ENCODE measurements at places on chromosomes 1 and 21.

DNA sequence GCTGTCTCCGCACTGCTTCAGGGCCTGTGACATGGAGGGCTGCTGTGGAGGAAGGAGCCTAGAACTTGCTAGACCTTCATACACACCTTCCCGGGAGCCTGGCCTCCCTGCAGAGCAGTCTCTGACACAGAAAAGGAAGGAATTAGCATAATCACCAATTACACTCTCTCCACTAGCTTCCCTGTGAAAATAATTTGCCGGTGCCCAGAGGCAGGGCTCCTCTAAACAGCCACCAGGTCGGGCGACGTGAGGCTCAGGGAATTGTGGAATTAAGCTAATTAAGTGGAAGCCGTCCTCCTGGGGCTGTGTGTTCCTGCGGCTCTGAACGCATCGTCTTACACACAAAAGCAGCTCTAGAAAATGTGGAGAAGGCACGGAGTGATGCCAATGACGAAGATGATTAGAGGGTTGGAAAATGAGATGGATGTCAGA lies 82.6 kb downstream of the NENF start:
- no peak for DNase-seq

DNA sequence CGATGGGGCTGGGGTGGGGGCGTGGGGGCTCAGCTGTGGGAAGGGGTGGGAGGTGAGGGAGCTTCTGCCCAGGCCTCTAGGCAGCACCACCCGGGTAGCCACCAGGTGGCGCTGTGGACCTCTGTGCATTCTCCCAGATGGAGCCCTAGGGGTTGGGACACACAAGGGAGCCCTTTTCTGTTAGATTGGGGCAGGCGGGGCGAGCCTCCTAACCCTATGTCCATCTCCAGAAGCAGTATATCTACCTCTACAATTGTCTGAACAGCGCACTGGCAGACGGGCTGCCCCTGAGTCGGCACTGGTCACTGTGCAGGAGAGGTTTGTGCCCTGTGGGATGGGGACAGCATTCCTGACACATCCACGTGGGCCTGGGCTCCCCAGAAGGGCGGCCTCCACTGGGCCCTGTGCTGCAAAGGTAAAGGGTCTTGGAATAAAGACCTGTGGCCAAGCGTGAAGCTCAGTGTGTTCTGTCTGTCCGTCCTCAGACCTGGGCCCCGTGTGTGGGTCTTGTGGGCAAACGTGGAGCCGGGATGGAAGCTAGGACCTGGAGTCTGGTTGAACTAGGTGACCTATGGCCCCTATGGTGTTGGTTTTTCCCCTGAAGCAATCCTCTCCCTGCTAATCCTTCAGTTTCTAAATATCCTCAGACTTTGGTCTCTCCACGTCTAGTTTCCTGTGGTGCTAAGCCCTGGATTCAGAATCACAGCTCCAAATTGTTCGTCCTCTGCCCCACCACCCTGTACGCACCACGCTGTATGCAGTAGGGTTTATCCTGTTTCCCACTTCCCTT lies 4.4 kb upstream of the LGR6 start:
- DNase-seq: peak; percentile 73

GRCh38 chr1:157915859-157916258 lies 74.3 kb upstream of the CD5L start:
- DNase-seq: no peak

- DNase-seq: no peak
These were observed 68.6 kb downstream of the MDM4 start for GRCh38 chr1:204584699-204585372.

- DNase-seq: no peak
These were observed 330.3 kb upstream of the SNX7 start for GRCh38 chr1:98331243-98331642.

GRCh38 chr21:25837533-25838265 lies 102.9 kb downstream of the GABPA start:
- DNase-seq: no peak

DNA sequence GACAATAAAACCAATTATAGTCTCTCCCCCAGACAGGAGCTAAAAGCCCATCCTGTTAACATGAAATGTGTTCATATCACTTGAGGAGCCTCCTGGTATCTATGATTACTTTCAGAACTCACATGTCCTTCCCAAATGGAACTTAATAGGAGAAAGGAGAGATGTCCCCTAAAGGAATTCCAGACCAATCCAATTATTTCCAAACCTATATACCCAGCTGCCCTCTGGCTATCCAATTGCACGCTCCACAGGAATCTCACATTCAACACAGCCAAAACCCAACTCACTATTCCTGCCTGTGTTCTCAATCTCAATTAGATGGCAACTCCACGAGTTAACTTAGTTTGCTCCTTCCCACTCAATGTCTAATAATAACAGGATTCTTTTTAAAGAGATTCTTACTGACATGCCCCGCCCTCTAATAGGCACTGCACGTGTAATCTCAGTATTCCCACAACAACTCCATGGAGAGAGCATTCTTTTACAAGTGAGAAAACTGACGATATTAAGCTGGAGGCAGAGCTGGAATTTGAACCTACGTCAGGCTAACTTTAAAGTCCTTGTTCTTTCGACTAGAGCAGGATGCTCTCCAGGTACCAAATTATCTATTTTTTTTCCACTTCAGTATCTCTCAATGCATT lies 59.1 kb upstream of the SEC16B start:
- DNase-seq: no peak

DNA sequence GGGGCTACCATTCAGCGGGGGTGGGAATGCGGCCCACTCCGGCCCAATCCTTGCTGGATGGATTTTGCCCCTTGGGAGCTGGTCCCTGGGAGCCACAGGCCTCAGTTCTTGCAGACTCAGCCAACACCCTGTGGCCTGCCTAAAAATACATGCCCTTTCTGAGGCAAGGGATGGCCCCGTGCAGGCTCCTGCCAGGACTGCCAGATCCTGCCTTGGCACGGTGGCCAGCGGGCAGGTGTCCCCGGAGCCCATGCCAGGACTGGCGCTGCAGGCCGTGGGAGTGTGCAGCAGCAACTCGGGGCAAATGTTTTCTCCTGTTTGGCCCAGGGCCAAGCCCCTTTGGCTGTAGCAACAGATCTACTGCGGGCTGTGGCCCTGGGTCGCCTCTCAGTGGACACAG lies 1.6 kb upstream of the PANK4 start:
- no peak for DNase-seq

DNA sequence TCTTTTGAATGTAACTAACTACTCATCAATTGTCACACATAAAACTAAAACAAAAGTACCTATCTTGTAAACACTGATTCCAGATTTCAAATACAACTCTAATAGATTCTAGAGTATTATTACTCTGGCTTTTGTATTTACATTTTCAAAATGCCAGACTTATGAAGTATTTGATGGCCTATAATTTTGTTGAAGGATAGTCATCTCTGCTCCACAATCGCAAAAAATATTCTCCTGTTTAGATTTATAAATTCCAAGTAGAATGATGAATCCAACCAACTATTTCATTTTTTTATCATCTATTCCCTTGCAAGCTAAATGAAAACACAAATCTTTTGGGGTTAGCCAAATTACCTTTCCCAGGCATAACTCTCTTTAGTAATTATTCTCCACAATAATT lies 75.0 kb upstream of the GUCA2A start:
- DNase-seq: no peak

GRCh38 chr1:68158837-68159236 lies 73.5 kb downstream of the WLS start:
- no peak for DNase-seq

DNA sequence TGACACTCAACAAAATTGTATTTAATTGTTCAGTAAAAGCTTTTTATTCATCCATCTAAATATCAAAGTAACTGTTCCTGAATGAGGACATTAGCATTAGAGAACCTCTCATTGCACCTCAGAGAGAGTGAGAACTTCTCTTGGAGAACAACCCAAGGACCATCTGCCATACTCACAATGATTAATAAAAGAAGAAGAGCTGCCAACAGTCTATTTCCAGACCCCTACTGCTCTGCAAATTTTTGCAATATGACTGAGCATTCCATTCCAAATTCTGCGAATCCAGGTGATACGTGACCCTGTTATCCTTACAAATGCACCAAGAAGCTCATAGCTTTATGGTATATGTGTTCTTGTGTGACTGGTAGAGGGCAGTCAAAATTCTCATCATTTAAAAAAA lies 422.5 kb downstream of the NEGR1 start:
- no peak for DNase-seq

DNA sequence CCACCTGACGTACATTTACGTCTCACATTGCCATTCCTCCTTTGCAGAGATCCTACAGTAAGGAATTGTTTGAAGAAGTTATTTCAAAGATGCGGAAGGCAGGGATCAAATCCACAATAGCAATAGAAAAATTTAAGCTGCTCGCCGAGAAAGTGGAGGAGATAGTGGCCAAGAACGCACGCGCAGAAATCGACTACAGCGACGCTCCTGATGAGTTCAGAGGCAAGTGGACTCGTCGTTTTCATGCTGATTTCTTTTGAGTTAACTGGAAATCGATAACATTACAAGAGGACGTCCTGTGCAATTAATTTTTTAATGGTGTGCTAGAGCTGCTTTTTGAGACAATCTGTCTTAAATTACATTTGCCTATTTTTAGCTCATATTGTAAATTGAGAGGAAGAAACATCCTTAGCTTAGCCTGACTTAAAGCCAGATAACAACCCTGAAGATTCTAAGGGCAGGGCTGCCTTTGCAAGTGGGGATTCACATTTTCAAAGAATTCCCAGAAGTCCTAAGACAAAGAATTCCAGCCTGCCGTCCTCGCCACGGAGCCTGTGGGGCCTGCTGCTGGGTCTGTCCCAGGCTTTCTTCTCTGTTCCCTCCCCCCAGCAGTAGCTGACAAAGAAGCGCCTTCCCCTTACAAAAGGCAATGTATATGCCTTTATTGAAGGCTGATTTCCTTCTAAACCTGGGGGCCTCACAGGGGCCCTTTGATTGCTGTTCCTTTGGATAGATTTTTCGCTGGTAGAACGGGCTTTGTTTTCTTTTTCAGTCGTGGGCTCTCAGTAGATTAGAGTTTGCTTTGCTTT lies 31.6 kb upstream of the KIF1B start:
- no peak for DNase-seq

- DNase-seq: no peak
These were observed 69.3 kb downstream of the GLIS1 start for GRCh38 chr1:53669621-53670191.

DNA sequence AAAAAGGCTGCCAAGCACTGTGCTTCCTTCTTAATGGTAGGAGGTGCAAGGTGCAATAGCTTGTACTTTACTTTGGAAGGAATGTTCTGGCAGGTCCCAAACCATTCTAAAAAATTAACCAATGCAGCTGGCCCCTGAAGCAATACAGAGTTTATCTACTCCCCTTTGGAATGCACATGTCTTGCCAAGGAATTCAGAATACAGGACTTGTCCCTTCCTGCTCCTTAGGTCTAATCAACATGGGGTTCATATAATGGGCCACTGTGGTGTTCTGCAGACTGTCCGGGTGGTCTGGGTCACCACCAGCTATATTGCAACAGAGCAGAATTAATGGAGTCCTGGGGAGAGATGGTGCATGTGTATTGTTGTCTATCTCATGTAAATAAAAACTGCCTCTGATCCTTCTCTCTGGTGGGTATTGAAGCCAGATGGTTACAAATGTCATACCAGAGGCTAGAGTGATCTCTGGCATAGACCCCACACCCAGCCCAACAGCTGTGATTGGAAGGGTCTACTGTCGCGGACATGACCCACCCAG lies 112.8 kb downstream of the RIPK4 start:
- no peak for DNase-seq

DNA sequence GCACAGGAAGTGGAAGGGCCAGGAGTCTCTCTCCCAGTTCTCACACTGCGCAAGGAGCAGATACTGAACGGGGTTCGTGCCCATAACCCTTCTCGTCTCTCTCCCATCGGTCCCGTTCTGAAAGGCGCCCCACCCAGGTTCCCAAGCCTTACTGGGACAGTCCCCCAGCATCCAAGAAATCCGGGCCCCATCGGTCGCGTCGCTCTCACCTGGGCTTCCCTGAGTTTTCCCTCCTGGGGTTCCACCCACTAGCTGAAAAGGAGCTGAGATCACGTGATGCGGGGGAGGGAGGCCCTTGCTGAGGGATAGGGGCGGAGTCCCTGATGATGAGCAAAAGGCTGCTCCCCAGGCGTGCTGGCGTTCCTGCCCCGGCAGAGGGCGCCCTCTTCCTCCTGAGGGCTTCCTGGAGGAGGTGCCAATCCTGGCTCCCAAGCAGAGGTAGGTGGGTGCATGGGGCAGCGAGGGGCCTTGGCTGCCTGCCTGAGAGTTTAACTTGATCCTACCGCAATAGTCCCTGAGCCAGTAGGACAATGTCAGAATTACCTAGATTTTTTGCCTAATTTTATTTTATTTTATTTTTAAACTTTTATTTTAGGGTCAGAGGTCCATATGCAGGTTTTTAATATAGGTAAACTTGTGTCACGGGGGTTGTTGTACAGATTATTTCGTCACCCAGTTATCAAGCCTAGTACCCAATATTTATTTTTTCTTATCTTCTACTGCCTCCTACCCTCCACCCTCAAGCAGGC lies at the start of gene SPOCD1:
SPOCD1 (minus strand) TSS at position 271 of the 749 bp plus-strand sequence. CDS start 689 bp downstream, outside the sequence.
- peak; percentile 66 for DNase-seq

- DNase-seq: no peak
These were observed 1526.3 kb downstream of the PLA2G4A start for GRCh38 chr1:188355082-188355481.

DNA sequence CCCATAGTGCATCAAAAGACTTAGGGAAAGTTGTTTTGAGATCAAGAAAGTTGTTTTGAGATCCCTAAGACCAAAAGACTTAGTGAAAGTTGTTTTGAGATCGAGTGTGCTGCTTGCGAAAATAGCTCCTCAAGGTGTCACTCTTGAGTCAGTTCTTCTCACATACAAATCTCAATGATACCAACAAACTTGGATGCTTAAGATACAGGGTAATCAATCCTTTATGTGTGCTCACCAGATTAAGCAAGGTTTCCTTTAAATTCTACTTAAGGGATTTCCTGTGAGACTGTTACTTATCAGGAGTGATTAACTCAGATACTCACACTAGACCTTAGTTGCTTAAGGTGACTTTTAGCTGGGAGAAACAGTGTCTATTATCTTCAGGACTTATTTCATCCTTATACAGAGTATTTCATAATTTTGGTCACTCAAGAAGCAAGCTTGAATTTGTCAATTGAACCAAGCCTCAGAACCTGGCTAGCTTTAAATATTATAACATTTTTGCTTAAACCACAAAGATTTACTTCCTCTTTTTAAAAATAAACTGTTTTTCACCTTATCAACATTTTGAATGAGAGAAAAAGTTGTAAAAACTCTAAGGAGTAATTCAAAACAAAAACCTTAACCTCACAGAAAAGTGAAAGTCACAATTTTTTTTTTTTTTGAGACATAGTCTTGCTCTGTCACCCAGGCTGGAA lies 8.0 kb upstream of the RLF start:
- DNase-seq: no peak

GRCh38 chr1:151411884-151412283 lies 12.5 kb downstream of the PSMB4 start:
- no peak for DNase-seq

DNA sequence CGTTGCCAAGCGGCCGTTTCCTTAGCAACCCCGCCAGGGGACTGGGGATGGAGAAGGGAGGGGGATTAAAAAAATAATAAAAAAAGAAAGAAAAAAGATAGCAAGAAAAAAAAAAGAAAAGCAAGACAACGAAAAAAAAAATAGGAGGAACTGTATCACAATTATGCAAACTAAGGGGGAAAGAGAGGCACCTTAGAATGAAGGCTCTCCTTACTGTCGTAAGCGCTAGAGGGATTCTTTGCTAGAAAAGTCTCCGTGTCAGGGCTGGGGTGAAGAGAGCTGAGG lies 625 bp upstream of the NEGR1 start:
- no peak for DNase-seq
